ENCODE measurements at places on chromosomes 12 and 14.

- DNase-seq = no peak
Measured at GRCh38 chr14:65472189-65472588, 59.7 kb downstream of the FUT8 start.

- no peak for DNase-seq
Measured at GRCh38 chr12:69388371-69388770, 28.8 kb downstream of the YEATS4 start.

GRCh38 chr12:25245491-25245890 is 5.2 kb downstream of the KRAS start:
- DNase-seq = no peak

DNA sequence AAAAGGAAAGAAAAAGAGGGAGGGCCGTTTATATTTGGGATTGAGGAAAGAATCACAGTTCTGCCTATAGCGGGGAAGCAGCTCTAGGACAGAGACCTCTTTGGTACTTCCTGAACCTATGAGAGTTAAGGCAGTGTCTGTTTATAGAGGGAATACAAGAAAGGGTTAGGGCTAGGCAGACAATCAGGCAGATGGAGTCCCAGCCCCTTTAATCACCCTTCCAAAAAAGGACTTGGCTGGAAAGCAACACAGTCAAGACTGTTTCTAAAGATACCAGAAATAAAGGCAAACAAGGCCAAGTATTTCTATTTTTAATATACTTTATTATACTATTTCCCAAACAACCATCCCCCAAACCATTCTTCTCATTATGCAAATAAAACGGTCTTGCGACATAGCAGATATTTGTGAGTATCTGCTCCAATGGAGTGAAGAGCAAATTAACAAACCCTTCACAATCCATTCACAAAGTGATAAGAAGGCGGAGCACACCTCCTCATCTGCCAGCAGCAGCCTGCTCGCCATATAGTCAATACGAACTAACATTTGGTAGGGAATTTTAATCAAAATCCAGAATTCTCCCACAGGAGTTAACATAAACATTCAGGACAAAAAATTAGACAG is 697 bp upstream of the GRIP1 start:
- DNase-seq = no peak

DNA sequence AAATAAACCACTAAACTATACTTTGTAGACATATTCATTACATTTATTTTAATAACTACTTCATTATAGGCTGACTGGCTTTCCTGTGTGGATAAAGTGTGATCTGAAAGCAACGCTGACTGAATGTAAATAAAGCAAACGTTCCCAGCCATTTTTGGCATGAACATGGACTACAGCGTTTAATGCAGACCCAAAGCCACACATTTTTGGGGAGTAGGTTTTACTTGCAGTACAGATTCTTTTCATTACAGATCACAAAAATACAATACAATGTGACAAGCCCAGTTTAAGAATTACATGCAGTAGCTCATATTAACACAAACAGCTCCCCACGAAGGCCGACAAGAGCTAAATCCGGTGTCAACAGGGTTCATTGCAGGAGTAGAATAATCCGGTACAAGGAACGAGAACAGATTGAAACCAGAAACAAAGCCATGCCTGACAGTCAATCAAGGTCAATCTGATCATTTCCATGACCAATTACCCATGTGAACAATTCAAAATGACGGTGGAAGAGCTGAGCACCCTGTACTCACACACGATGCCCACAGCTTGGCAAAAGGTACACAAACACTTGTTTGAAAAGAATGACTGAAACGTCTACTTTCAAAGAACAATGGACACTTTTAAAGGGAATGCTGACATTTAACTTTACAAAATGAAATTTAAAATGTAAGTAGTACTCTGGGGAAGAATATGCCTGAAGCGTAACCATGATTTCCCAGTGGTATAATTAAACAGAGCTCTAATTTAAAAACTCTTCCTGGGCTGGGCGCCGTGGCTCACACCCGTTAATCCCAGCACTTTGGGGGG is 5.3 kb downstream of the BAG5 start:
- DNase-seq = no peak
